Stimulated activated CD8-positive, alpha-beta memory T cell treated with anti-CD3 and anti-CD28 coated beads, Interleukin-4, amount 100 ng/mL, for 1 hour (primary cell): ENCODE measurements at places on chromosomes 2 and 18.

DNA sequence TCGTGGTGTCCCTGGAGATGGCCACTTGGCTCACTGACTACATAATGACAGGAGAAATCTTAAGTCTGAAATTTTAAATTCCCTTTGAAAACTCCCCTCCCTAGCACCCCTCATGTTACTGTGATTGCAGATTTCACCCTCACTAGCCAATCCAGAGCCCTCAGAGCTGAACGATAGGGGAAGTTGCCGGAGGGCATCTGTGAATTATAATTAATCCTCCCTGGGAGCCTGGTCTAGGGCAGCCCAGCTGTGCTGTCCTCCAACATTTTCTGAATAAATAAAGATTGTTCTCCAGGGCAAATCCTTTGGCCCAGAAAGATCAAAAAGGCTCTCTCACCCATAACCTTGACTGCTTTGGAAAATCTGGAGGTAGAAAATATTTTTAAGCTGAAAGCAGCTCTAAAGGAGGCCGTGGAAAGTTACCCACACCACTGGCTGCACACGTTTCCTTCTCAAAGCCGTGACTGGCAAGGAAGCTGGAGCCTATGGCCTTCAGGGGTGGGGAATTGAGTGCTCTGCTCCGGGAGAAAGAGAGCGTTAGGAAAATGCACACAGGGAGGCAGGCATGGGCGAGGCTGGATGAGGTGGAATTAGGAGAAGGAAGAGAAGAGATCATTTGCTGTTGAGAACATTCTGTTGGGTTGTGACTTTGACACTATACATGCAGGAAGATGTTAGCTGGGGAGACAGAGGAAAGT lies 68.9 kb upstream of the CNGA3 start:
- no peak for DNase-seq

GRCh38 chr2:177952151-177952550 lies 120.4 kb downstream of the PDE11A start:
- DNase-seq, result no peak

- no peak for DNase-seq
These were observed 61.0 kb upstream of the NFE2L2 start for GRCh38 chr2:177325554-177325953.

DNA sequence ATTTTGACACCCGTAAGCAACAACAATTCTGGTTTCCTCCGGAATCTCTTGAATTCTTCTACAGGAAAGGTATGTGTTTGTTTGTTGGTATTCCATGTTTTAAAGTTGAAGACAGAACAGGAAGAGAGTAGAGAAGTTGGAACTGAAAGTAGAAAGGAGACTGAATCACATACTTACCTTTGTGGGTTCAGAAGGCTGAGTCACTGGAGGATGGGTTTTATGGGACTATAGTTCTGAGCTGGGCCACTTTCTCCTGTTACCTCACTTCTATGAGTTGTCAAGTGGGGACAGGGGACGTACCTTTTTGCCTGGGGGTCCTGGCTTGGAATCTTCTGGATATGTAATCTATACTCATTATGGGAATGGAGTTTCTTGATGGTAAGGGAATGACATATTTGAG lies 40.9 kb downstream of the KDM3A start:
- DNase-seq, result no peak

DNA sequence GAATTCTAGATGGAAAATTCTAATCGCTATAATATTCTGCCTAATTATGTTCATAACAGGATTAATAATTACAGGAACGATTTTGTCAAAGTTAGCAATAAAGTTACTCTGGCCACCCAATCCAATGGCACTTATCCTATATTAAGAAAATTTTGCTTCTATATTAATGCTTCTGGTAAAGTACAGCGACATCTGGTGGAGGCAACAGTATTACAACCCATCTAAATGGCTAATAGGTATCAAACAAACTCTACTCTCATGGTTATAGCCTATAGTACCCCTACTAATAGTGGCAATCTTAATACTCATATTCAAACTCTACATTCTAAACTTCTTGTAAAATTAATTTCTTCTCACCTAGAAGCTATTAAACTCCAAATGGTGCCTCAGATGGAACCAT lies 1084.7 kb upstream of the LRRTM1 start:
- DNase-seq, result no peak

GRCh38 chr18:11368020-11368419 lies 218.7 kb upstream of the PIEZO2 start:
- no peak for DNase-seq

GRCh38 chr2:169977530-169977929 lies 150.3 kb downstream of the UBR3 start:
- no peak for DNase-seq

DNA sequence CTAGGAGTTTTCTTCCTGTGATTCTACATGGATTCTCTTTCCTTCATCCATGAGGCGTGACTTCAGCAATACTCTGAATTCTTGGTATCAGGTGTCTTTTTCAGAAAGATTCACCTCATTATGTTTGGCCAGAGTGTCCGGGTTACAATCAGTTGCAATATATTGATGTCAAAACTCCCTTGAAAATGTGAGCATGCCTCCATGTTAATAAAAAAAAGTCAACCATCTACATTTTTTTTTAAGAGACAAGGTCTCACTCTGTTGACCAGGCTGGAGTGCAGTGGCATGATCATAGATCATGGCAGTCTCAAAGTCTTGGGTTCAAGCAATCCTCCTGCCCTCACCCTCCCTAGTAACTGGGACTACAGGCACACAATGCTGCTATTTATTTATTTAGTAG lies 80.9 kb upstream of the NEUROD1 start:
- DNase-seq, result no peak

DNA sequence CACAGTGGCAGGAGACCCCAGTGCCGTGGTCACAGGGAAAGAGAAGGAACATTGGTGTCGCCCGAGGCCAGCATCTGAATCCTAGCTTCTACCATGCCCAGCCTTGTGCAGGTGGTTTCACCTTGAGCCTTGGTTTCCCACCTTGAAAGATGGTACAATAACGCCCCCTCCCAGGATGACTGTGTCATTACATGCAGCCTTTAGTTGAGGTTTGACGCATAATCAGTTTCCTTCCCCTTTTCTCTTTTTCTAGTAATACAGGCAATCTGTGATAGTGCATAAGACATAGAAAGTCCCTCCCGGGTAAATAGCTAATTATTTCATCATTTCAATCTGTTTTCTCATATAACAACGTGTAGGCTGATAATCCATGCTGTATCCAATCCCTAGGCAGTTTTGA lies 29.8 kb upstream of the ZNF407 start:
- no peak for DNase-seq

DNA sequence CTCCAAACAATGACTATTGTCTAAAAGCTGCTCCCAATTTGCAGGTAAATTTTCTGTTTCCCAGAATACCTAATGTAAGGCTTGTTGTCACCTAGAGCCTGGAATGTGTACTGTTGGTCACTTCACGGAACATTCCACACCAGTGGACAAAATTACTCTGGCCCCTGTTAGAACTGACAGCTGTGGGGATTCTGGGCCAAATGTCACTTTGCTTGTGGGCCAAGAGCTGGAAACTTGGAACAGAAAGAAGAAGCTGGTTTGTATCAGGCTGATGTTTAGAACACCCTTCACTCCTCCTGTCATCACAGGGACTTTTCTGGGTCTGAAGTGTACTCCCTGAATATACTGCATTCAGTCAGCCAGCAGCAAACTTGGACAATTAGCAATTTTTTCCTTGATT lies 495.6 kb upstream of the SYT4 start:
- no peak for DNase-seq

- DNase-seq, result no peak
These were observed 5.9 kb downstream of the TRIB2 start for GRCh38 chr2:12722447-12723316.

DNA sequence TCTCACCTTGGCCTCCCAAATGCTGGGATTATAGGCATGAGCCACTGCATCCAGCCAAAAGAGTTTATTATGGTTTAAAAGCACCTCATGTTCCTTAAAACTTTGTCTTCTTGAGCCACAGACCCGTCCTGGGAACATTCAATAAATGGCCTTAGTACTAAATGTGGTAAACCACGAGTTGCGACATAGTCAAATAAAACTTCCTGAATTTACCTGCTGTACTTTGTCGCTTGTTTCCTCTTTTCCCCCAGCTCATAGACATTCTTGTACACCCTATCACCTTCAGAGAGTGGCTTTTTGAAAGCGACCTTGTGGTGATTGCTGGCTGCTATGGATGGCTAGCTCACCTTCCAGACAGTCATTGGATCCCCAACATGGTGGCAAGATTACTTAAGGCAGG lies 310.4 kb downstream of the LRRTM1 start:
- DNase-seq, result no peak

DNA sequence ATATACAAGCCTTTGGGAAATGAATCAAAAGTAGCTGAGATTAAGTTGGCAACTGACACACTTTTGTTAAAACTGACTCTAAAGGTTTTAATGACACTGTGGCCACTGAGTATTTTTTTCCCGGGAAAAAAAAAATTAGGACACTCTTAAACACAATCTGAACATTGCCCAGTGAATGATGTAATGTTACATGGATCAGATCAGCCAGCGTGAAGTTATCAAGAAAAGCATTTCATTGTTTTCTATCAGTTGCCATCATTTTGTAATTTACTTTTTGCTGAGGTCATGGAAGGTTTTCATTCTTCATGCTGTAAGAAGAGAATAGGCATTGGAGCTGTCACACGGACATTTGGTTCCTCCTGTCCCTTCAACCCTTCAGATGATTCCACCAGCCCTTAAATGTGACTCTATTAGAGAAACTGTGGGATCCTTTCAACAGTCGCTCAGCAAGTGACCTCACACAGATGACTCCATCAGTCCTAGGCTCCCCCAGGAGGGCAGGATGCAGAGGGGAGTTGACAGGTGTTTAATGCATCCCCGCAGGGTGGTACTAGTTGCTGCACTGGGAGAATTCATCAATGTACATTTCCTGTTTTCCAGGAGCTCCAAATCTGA lies 164.2 kb downstream of the MGAT5 start:
- no peak for DNase-seq

DNA sequence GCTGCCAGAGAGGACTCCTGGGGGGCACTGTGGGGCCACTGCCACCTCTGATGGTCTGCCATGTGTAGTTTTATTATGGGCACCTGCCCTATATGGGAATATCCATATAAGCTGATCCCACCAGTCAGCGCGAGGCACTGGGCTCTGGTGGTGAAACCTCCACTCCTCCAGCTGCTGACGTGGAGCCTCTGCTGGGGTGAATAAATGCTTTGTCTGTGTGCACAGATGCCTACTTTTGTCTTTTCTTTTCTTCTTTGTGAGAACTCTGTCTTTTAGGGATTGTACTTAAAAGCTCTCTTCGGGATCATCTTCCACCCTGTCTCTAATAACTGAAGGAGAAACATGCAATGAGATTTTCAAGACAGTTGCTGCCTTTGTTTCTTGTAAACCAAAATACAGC lies 68.9 kb upstream of the NCK2 start:
- no peak for DNase-seq

- no peak for DNase-seq
These were observed 6.1 kb upstream of the MPP4 start for GRCh38 chr2:201704536-201704935.

GRCh38 chr2:127698553-127699355 lies 2.5 kb upstream of the SFT2D3 start:
- DNase-seq, result no peak

DNA sequence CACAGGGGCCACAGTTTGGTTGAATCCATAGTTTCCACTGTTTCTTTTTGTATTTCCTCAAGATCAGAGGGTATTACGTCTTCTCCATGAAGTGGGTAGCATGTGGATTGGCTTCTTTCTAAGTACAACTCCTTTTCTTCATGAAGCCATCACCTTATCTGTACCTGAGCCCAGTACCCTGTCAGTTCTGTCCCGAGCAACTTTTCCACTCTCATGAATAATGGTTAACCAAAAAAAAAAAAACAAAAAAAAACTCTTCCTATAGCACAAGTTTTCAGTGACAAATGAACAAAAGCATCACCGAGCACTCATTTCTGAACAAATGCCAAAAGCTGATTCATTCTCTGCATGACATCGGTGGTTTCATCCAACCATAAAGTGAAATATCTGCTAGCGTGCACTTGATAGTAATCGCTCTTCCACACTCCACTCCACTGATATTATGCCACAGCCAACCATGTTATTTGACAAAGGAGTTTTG lies 53.0 kb upstream of the CCDC150 start:
- no peak for DNase-seq

DNA sequence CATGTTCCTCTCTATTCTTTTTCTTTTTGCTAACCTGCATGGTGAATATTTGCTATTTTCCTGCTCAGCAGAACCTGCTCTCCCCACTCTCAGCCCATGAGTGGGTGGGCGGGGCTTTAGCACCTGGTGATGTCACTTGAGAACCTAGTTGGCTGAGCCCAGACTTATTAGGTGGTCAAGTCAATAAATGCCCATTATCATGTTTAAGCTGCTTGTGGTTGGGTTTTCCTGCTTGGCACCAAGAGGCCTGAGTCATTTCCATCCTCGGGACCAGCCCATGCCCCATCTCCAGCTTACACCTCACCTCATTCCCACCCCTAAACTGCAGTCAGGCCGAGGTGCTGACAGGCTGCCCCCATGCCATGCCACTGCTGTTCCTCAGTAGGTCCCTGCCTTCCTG lies 226.6 kb downstream of the ANKRD30B start:
- no peak for DNase-seq

- no peak for DNase-seq
These were observed 93.9 kb downstream of the ZNF804A start for GRCh38 chr2:184692141-184692734.
